B cell (primary cell): ENCODE measurements at places on chromosomes 7 and 10.

GRCh38 chr10:110841767-110842267 is 29.9 kb upstream of the PDCD4 start:
- peak; percentile 88 for DNase-seq

DNA sequence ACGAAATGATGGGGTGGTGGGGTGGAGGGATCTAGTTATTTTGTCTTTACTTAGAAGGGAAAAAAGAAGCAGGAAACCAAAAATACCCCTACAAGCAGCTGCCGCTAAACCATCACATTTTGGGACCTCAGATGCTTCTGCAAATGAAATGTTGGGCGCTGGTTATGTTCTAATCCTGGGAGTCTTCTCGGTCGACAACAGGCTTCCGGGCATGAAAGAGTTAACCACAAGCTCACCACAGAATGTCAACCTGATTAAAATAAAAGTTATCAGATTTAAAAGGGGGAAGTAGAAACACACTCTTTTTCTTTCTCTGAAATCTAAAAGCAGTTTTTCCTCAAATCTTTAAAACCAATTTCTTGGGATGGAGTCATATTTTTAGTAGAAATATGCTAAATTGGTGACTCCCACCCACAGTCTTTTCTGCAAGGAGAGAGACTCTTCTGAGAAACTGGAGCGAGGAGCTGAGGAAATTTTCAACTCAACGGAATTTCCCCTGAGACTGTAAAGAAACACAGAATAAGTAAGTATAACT is 16.8 kb downstream of the IL2RA start:
- DNase-seq = no peak

- DNase-seq = no peak
Measured at GRCh38 chr7:4888161-4888560, 4.6 kb upstream of the RADIL start.

DNA sequence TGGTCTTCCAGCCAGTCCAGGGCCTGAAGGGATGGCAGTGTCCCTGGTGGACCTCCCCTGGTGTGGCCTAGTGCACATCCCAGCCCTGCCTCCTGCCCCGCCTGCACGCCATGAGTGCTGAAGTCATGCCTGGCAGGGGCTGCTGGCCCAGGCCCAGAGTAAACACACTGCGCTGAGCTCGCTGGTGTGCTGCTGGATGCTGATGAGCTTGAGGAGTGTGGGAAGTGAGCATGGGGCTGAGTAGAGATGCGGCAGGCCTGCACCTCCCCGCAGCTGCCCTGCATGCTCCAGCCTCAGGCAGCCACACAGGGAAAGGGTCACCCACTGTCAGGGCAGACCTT is 43.2 kb downstream of the HTRA1 start:
- DNase-seq = no peak

DNA sequence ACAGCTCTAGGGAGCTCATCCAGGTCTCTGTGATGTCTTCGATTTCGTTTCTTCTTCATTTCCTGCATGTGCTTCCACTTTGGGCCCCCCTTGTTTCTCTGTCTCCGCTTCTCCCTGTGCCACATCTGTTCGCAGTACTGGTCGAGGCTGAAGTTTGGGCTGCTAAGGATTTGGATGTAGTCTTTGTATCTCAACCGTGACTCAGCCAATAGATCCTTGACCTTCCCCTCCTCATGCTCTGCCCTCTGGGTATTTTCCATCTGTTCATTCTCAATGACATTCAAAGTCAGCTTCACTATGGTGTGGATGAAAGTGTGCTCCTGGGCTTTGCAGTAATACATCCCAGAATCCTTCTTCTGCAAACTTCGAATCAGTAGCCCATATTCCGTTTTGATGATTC is 187.4 kb downstream of the SEMA3D start:
- DNase-seq = no peak

- no peak for DNase-seq
Measured at GRCh38 chr10:129912986-129913695, 50.9 kb downstream of the EBF3 start.

- DNase-seq = no peak
Measured at GRCh38 chr10:34656661-34657060, 158.4 kb downstream of the PARD3 start.

DNA sequence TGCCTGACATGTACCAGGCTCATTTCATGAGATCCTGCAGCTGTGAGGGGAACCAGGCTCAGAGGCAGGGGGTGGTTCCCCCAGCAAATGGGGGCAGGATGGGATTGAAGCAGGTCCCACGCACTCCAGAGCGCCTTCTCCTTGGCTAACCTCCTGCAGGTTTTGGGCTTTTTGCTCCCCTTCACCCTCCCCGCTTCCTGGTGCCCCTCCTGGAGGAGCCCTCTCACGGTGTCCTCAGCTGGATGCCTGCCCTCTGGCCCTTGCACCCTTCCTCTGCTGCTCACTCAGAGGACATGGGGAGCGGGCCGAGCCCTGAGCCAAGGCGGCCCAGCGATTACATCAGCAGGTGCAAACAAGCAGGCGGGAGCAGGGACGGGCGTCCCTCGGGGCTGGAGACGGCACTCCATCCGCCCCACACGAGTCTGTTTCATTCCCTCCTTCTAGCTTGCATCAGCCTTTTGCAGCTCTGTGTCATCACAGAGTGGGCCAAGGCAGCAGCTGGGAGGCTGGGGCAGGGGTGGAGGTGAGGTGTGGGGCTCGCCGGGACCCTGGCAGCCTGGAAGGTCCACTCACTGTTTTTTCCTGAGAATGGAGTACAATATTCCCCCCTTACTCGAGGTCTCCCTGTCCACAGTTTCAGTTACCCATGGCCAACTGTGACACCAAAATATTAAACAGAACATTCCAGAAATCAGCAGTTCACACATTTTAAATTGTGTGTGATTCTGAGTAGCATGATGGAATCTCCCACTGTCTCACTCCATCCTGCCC is 52.7 kb upstream of the SLC29A3 start:
- no peak for DNase-seq

GRCh38 chr7:3266240-3266639 is 34.8 kb upstream of the SDK1 start:
- no peak for DNase-seq
